ENCODE measurements at places on chromosomes 12 and 14.
A peak's percentile ranks its signal among the peaks of the same experiment; 100 is the strongest.

DNA sequence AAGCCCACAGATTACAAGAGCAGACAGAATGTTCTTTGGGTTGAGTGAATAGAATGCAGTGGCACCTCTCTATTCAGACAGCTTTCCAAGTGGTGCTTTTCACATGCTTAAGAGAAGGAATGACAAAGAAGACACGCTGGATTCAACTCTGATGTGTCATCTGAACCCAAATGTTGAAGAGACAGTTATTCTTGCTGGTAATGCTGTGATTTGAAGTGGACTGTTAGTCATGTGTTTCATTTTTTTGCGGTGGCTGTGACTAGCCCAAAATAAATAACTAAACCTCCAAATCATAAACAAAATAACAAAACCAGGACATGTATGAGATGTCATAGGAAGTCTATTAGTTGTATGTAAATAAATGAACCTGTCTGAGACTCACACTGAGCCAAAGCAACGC lies 391.8 kb upstream of the PRICKLE1 start:
- peak; percentile 76 for DNase-seq

GRCh38 chr12:15550793-15551192 lies 228.5 kb downstream of the PTPRO start:
- no peak for DNase-seq

GRCh38 chr12:97471194-97471593 lies 8.6 kb downstream of the RMST start:
- DNase-seq: peak; percentile 39

DNA sequence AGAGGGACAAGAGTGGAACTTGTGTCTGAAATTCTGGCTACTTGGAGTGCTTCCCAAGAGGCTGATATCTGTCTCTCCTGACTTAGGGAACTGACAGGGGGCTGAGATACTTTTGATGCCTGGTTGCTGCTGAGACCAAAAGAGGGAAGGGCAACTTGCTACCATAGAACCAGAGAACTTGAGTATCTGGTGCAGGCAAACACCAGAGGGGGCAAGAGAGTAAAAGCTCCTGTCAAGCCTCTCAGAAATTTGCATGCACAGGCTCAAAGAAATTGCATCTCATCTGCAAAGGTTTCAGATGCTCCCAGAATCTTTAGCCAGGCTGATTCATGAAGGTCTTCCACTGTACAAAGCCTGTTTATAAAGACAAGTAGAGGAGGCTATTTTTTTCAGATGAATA lies 391.3 kb upstream of the FOXG1 start:
- DNase-seq: peak; percentile 54

DNA sequence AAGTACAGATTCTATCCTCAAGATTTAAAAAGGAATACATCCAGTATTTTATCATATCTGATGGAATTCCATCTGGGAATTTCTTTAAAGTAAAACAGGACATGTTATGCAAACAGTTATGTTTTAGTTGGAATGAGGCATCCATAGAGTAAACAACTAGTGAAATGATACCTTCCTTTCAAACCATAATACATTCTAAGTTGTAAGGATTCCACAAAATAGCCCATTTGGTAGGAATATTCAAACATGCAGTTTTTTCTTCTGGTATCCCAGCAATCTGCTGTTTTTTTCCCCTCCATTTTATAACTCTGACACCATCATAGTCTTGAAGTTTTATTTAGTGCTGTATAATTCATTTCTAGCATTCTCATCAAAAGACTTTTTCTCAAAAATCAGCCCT lies 149.6 kb downstream of the ADAMTS20 start:
- DNase-seq: no peak

- DNase-seq: no peak
Observed at GRCh38 chr14:105050551-105050897, 14.7 kb downstream of the GPR132 start.

GRCh38 chr14:85165094-85165493 lies 364.9 kb upstream of the FLRT2 start:
- DNase-seq: no peak

DNA sequence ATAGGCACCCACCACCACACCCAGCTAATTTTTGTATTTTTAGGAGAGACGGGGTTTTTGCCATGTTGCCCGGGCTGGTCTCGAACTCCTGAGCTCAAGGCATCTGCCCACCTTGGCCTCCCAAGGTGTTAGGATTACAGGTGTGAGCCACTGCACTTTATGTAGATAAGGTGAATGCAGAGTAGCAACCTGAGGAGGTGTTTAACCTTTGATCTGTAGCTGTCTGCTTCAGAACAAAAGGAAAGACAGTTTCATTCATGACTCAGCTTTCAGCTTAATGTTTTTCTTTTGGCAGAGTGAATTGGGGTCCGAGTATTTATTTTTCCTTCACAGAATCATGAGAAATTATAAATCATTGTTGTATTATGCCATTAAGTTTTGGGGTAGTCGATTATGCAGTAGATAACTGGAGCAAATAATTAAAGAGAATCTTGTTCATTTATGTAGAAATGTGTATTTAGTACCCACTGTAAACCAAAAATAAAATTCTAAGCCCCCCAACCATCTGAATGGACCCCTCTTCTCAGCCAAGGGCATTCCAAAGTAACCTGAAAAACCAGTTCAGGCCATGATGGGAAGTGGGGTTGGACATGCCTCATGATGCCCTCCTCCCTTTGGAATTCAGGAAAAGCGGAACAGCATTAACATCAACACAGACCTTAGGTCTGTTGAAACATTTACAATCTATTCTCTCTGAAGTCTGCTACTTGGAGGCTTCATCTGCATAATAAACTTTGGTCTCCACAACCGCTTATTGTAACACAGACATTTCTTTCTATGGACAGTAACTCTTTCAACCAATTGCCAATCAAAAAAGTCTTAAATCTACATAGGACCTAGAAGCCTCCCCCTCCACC lies 10.7 kb upstream of the STX2 start:
- no peak for DNase-seq

- DNase-seq: no peak
Observed at GRCh38 chr12:112711507-112711906, 80.0 kb upstream of the RPH3A start.

DNA sequence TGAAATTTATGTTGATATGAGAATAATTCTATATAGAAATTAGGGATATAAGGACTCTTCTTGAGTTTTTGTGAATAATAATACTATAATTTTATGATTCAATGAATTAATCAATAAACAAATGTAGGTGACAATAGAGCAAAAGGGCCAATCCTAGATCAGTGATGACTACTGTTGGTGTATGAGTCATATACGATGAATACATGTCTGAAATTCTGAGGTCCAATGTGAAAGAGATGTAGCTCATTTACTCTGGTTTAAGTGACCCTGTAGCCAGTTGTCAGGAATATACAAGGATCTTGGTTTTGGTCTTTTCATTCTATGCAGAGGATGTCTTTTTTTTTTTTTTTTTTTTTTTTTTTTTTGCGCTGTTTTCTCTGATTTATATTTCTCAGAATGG lies 72.1 kb upstream of the RTL1 start:
- peak; percentile 29 for DNase-seq

DNA sequence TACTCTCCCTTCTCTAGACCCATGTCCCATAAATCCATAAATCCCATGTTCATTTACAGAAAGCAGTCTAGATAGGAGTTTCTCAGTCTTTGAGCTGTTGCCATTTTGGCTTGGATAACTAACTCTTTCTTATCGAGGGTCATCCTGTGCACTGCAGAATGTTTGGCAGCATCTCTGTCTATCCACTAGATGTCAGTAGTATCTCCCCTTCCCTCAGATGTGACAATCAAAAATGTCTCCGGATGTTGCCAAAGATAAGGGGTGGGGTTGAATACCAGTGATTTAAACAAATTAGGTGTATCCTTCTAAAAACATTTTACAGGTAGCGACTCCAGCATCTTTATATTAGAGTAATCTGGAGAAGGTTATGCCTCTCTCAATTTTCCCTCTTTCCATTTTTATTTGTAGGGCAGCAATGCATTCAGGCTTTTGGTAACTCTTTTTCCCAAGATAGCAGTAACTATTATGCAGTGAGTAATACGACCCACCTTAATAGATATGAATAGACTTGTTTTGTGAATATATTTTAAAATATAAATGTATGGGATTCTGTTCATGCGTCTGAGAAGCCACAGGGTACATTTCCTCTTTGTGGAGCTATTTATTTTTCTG lies 100.7 kb downstream of the LRRK2 start:
- DNase-seq: peak; percentile 14

DNA sequence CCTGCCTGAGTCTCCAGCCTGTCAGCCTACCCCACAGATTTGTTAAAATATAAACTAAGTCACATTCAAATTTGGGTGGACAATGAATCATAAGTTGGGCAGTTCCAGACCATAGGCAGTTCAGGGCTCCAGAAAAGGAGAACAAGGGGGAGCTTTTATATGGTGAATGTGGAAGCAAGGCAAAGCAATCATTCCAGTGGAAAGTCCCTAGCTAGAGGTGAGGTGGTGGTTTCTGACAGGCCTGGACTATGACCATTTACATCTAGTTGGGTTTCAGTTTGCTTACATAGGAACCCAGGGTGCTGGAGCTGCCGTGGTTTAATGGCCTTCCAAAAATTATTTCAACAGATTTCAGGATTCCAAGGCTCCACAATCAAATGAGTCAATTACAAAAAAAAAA lies 207.3 kb downstream of the AEBP2 start:
- DNase-seq: no peak

DNA sequence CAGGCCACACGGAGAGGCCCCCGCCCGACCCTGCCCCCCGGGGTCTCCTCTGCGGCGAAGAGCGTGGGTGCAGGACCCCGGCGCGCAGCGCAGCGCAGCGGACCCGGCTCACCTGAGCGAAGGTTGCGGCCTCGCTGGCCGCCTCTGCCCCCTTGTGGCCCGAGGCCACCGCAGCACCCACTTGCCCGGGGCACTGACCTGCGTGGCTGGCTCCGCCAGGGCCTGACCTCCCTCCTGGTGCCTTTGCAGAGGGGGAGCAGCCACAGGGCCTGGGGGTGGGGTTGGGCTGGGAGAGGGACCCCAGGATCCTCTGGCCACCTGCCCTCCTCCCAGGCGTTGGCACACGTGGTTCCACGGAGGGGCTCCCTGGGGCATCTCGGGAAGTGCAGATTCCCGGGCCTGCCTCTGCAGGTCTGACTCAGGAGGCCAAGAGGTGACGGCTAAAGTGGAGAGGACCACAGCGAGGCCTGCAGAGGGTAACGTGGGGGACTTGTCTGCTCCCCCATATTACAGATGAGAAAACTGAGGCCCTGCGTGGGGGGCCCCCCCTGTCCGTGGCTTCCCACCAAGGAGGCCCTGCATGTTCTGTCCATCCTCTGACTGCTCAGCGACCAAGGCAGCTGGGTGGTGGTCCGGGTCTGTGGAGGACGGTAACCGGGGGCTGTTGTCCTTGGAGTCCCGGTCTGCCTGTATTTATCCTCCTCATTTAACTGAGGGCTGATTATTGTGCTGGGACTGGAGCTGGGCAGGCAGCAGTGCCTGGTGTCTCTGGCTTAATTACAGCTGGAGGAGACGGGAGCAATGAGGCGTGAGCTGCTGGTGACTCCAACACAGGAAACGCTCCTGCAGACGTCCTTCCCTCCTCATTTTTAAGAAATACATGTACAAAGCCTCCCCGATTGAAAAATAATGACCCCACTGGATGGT lies 67.9 kb upstream of the BEGAIN start:
- DNase-seq: no peak

DNA sequence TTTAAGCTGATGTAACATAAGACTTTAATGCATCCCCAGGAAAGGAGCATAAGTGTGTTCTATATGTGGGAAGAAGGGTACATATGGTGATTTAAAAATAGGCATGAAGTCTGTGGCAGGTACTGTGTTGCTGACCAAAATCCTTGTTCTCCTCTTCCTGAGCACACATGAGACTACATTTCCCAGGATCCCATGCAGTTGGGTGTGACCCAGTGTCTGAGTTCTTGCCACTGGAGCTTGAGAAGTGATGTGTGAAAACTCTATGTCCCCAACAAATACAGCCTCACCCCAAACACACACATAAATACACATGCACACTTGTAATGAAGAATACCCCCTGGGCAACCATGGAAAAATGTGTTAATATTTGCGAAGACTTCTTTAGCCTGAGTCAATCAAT lies 8.5 kb upstream of the SMIM10L1 start:
- DNase-seq: no peak

DNA sequence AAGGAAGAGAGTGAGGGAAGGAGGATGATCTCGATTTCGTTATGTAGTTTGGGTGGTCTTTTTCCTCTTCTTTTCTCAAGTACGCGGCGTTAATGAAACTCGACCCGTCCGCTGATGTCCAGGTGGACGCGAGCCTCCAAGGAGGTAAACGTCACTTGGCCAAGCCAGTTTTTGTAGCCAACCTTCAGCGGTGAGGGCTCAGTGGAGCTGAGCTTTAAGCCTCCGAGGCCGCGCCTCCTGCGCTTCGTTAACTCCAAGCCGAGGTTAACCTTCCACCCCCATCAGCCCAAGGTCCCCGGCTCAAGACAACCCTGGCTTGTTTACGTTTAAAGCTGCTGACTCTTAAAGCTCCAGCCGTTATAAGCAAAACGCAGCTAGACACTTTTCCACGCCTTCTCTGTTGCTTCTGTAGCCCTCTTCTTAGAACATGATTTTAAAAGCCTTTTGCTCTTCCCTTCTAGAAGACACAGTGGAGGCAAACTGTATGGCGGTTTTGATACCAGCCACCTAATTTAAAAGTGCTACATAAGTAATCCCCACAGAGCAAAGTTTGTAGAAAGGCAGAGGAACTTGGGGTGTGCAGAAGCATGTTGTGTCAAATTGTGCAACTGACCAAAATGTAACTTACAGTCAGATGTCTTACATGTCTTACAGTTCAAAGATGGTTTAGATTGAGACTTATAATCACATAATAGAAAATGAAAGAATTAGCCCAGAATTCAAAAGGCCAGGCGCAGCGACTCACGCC lies 923 bp upstream of the ITPR2 start:
- peak; percentile 27 for DNase-seq

DNA sequence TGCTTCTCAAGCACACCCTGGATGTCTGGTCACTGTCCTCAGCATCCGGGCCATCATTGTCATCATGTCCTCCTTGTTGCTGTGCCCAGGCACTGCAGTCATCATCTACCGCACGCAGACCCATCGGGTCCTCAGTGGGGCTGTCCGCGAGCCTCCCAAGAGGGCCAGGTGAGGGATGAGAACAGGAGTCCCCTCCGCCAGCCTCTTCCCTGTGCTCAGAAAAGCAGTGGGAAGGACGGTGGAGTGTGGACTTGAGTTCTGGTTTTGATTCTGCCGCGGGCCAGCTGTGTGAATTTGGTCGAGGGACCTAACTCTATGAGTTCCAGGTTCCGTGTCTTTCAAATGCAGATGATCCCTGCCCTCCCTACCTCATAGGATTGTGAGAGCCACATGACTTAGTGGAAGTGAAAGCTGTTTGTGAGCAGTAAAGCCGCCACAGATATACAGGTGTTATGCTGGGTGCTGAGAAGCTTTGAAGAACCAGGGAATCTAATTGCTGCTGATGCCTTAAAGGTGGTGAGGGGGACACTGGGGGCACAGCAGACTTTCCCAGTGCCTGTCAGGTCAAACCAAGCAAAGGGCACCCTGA lies 122.9 kb upstream of the RAP1B start:
- no peak for DNase-seq
